Effector CD8-positive, alpha-beta T cell (primary cell): ENCODE measurements at places on chromosomes 2 and 18.
A peak's percentile ranks its signal among the peaks of the same experiment; 100 is the strongest.

DNA sequence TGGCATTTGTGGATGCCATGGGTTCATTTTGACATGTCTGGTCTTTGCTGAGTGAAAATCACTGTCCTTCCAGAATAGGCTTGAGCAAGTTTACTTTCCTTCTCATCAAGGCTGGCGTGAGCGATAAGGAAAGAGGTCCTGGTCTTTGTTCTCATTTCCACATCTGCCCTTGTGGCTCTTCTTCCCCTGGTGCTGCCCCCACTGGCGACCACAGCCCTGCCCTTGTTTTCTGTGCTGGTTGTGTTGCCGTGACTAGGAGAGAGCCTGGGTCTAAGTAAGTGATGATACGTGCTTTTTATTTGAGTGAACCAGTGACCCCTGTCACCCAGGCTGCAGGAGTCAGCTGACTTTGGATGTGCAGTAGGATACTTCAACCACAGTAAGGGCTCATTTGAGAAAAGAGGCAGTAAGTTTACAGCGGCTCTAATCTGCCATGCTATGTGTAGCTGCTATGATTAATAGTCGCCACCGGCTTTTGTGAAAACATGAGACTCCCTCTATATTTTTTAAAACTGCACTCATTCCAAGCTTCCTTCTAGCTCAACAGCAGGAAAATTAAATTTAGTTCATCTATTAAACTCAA, 441.7 kb downstream of the RNF144A start:
- DNase-seq, result no peak

- no peak for DNase-seq
Observed at GRCh38 chr2:64899081-64899865, 89.9 kb upstream of the SLC1A4 start.

- DNase-seq, result peak; percentile 33
Observed at GRCh38 chr2:109032229-109032820, 43.3 kb upstream of the EDAR start.

GRCh38 chr18:2894841-2895370, 48.1 kb downstream of the EMILIN2 start:
- DNase-seq, result no peak

- DNase-seq, result no peak
Observed at GRCh38 chr18:29494371-29494770, 1317.4 kb upstream of the CDH2 start.

GRCh38 chr2:70670202-70670601, 97.8 kb downstream of the ADD2 start:
- no peak for DNase-seq

DNA sequence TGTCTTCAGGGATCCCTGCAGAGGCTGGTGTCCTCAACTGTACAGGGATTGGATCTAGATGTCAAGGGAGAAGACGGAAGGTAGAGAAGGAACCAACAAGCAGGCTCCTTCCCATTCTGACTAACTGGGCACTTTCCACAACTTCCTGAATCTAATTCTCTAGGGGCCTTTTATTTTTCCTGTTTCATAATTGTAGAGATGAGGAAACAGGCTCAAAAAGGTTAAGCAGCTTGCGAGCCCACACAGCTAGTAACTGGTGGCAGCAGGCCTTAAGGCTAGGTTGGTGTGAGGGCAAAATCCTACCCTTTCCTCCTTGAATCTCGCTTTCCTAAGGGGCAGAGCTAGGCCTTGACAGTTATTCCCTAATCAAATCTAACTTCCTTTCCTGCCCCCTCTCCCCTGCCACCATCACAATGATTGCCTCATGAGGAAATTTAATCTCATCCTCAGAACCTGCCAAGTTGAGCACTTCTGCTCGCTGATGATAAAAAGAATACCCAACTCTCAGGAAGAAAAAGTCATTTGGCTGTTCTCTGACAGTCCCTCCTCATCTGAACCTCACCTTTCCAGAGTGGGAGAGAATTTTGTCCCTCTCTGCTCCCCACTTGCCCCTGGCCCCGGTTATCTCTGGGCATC, 35.7 kb upstream of the POLE4 start:
- DNase-seq, result no peak
